Left renal pelvis (tissue), 4 donors: ENCODE measurements at places on chromosomes 5 and 9. TPM values are rescaled to one million over a fixed set of nuclear protein-coding genes. Genes with fewer than 3 reads are reported as not detected.
A peak's percentile ranks its signal among the peaks of the same experiment; 100 is the strongest.

DNA sequence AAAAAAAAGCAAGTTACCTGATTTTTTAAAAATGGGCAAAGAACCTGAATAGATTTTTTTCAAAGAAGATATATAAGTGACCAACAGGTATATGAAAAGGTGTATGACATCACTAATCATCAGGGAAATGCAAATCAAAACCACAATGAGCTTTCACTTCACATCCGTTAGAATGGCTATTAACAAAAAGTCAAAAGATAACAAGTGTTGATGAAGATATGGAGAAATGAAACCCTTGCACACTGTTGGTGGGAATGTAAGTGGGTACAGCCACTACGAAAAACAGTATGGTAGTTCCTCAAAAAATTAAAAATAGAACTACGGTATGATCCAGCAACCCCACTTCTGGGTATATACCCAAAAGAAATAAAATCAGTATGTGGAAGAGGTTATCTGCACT is 134.8 kb downstream of the UGCG start:
- DNase-seq, result no peak

DNA sequence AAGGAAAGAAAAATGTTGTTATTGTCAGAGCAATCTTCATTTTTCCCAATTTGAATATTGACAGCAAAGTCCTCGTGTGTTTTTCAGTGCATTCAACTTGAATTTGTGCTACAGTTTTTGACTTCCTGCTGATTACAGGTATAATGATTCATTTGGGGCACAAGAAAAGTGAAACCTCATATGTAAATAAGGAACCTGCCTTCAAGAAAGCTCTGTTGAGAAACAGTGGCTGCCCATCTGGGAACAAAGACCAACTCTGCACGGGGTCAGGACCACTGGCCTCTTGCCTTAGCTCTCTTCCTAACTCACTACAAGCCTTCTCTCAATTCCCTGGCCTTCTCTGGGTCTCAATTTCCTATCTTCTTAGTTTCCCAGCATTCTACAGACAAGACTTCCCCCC is 21.0 kb downstream of the TIMD4 start:
- DNase-seq, result no peak

GRCh38 chr5:119313197-119313596 is 42.6 kb upstream of the TNFAIP8 start:
- no peak for DNase-seq

DNA sequence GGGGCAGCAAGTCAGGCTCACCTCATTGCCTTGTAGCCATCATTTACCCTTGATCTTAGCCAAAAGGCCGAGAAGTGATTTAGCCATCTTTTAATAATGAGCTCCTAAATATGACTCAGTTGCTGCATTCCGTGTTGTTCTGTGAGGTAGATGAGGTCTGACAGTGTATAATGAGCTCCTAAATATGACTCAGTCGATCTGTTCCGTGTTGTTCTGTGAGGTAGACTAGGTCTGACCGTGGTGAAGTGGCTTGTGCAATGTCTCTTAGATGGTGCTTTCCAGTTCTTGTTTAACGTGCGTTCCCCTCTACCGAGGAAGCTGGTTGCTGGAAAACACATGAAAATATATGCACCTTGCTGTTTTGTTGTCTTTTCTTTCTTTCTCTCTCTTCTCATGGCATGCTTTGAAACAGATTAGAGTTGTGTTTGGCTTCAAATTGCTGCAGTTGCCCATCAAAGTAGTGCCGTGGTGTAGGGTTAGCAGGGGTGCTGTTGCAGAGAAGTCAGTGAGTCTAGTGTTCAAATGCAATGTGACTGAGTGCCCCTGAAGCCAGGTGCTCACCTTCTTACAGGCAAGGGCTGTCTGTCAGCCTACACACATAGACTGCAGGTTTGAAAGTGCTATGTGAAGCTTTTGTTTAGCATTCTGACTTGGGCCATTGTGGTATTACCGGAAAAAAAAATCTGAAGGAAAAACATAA is 118.6 kb downstream of the KDM4C start:
- no peak for DNase-seq

- no peak for DNase-seq
These were observed 5.9 kb upstream of the MAPK9 start for GRCh38 chr5:180297587-180298282.

DNA sequence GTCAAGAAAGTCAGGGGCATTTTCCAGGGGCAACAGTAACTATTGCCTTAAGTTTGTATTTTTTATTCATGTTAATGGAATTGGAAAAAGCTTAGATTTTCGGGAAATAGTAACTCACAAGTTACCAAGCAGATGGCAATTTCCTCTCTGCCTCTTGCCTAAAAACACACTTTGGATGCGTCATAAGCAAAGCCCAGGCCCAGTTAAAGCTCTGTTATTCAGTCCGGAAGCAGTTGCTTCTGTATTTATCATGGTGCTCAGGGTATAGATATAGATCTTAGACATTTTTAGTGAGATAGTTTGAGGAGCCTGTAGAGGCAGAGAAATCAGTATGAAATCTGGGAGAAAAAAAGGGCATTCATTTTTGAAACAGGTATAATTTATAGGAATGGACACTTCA is 260.3 kb upstream of the TNC start:
- DNase-seq, result no peak

- DNase-seq, result no peak
These were observed 86.5 kb upstream of the PLPP1 start for GRCh38 chr5:55621229-55621628.

DNA sequence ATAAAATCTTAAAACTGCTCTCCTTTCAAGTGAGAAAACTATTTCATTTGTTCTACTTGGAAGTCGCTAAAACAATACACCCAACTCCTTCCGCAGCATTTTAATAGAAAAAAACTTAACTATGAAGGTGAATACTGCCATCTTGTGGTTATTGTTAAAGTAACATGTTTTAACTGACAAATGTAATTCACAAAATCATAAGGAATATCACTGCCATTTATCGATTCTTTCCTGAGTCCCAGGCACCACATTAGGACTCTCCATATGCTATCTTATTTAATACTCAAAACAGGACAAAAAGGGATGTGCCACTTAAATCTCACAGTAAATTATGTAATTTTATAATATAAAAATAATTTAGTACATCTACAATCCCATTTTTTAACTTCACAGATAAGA is 130.5 kb upstream of the ITGA1 start:
- DNase-seq, result no peak

DNA sequence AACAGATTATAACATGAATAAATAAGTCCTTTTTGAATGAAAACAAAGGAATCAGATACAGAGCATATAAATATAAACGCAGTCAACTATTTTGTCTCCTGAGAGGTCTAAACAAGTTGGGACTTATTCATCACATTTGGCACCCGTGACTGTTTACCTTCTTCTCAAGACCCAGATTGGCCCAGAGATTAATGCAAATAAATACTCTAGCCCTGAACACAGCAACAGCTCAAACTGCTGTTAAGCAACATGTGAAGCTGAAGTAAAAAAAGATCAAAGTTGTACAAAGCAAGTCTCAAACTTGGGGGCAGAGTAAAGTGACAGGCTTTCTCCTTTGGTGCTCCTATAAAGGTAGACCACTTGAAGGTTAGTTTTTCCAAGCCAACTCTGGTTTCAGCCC is 95.0 kb upstream of the NR5A1 start:
- DNase-seq, result no peak

- peak; percentile 3 for DNase-seq
These were observed at the start of gene CDH12 for GRCh38 chr5:22852807-22853660. Gene CDH12 (minus strand): TSS chr5:22853344.

DNA sequence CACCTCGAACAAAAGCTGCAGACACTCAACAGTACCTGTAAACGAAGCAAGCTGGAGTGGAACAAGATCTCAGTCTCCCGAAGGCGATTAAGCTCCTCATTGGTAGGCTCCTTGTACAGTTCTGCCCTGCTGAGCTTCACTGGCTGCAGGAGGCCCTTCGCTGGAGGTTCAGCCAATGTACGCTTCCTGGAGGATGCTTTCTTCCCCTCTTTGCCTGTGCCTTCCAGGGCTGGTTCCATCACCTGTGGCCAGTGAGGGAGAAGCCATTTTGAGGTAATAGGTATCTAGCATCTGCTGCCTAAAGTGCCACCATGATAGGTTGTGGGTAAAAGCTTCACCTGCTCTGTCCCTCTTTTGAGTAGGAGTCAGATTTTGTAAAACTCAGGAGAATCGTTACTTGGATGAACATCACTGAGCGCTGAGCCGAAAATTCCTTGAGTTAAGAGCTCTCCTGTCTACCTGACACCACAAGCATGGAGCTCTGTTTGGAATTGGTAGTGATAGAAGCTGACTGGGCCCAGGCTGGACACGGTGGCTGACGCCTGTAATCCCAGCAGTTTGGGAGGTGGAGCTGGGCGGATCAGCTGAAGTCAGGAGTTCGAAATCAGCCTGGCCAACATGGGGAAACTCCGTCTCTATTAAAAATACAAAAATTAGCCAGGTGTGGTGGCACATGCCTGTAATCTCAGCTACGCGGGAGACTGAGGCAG is 1.4 kb downstream of the NOL6 start:
- no peak for DNase-seq

DNA sequence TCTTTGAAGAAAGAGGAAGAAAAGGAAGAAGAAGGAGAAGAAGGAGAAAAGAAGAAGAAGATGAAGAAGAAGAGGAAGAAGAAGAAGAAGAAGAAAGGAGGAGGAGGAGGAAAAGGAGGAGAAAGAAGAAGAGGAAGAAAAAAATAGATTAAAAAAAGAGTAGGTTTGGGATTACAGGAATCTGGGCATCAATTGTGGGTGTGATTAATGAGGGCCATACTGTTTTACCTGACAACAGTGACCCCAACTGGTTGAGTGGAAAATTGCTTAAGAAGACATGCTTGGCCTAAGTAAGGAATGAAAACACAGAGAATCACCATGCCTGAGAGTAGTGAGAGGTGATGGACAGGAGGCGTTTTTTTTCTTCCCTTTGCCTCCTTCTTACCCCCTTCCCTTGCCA is 114.6 kb downstream of the FAM170A start:
- DNase-seq, result no peak

GRCh38 chr5:149140197-149141002 is 893 bp upstream of the ABLIM3 start:
- no peak for DNase-seq

- no peak for DNase-seq
These were observed 92.7 kb downstream of the HRH2 start for GRCh38 chr5:175750511-175750931.

DNA sequence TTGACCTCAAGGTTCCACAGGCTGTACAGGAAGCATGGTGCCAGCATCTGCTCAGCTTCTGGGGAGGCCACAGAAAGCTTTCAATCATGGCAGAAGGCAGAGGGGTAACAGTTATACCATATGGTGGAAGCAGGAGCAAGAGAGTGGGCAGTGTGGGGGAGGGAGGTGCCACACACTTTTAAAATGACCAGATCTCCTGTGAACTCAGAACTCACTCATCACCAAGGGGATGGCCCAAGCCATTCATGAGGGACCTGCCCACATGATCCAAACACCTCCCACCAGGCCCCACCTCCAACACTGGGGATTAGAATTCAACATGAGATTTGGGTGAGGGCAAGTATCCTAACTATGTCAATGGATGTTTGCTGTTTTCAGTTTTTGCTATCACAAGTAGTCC is 16.2 kb downstream of the CYFIP2 start:
- DNase-seq, result no peak

DNA sequence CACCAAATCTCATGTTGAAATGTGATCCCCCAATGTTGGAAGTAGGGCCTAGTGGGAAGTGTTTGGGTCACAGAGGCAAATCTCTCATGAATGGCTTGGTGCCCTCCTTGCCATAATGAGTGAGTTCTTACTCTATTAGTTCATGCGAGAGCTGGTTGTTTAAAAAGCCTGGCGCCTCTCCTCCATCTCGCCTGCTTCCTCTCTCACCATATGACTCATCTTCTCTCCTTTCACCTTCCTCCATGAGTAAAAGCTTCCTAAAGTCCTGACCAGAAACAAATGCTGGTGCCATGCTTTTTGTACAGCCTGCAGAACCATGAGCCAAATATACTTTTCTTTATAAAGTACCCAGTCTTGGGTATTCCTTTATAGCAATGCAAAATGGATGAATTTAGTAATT is 20.9 kb upstream of the ARHGAP26 start:
- DNase-seq, result no peak

- no peak for DNase-seq
These were observed 131.8 kb downstream of the EFNA5 start for GRCh38 chr5:107538805-107539445.

DNA sequence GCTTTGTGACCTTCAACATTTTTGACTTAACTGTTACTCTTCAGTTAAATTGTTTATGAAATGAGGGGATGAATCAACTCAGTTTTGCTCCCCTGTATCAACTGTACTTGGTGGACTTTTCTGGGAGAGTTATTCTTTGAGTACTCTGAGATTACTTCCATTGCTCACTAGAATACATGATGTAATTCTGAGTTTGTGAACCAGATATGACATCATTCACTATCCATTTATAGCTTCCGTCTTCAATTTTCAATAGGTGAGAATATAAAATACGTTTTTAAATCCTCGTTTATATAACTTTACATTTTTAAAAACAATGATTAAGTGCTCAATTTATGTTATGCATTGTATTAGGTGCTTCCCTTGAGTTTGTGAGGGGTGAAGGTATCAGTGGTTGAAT is 71.0 kb downstream of the XRCC4 start:
- no peak for DNase-seq

DNA sequence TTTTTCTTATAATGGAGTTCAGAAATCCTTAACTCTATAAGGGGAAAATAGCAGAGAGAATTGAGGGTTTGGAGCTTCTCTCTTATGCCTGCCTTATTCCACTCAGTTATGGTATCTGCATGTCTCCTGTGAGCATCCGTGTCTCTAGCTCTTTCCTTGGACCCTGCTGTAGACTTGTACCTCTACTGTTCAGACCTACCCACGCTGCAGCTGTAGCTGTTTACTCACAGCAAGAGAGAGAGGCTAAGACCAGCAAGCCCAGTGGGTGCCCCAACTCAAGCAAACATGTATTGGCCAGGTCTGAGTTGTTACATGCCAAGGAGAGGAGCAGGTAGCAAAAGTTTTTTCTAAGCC is 7.1 kb upstream of the PCSK1 start:
- DNase-seq, result no peak

DNA sequence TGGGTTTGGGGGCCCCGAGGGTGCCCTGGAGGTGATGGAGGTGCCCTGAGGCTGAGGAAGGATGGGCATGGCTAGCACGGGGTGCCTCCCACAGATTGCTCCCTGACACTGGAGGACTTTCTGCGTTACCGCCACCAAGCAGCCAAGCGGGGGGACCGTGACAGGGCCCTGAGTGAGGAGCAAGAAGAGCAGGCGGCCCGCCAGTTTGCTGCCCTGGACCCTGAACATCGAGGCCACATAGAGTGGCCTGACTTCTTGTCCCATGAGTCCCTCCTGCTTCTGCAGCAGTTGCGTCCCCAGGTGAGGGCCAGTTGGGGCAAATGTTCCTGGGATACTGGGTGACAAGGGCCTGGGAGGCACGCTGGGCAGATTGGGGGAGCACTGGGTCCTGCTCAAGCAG is 13.1 kb upstream of the DNAJB5 start:
- DNase-seq, result no peak

Gene FAM219A
- polyA plus RNA-seq, result 11.9 TPM

Gene DRD1
- not detected for polyA plus RNA-seq

Gene MPDZ
- 45.4 TPM for polyA plus RNA-seq

Gene SHC3
- polyA plus RNA-seq, result 3.3 TPM

Gene CD274
- 1.0 TPM for polyA plus RNA-seq

Gene CENPH
- 24.1 TPM for polyA plus RNA-seq

Gene PCDHGC4
- polyA plus RNA-seq, result 3.1 TPM

Gene SIT1
- 0.32 TPM for polyA plus RNA-seq

Gene RUSC2
- polyA plus RNA-seq, result 19.0 TPM

Gene SPINK6
- polyA plus RNA-seq, result not detected

Gene HK3
- 0.69 TPM for polyA plus RNA-seq
